ENCODE measurements at places on chromosomes 3 and 15. TPM values are rescaled to one million over a fixed set of nuclear protein-coding genes. Genes with fewer than 3 reads are reported as not detected.
A peak's percentile ranks its signal among the peaks of the same experiment; 100 is the strongest.

CPLX3 gene
- not detected for total RNA-seq

PLA2G4E gene
- total RNA-seq = 8.8 TPM

GREM1 gene
- total RNA-seq = 122 TPM

EXD1 gene
- total RNA-seq = not detected

DNA sequence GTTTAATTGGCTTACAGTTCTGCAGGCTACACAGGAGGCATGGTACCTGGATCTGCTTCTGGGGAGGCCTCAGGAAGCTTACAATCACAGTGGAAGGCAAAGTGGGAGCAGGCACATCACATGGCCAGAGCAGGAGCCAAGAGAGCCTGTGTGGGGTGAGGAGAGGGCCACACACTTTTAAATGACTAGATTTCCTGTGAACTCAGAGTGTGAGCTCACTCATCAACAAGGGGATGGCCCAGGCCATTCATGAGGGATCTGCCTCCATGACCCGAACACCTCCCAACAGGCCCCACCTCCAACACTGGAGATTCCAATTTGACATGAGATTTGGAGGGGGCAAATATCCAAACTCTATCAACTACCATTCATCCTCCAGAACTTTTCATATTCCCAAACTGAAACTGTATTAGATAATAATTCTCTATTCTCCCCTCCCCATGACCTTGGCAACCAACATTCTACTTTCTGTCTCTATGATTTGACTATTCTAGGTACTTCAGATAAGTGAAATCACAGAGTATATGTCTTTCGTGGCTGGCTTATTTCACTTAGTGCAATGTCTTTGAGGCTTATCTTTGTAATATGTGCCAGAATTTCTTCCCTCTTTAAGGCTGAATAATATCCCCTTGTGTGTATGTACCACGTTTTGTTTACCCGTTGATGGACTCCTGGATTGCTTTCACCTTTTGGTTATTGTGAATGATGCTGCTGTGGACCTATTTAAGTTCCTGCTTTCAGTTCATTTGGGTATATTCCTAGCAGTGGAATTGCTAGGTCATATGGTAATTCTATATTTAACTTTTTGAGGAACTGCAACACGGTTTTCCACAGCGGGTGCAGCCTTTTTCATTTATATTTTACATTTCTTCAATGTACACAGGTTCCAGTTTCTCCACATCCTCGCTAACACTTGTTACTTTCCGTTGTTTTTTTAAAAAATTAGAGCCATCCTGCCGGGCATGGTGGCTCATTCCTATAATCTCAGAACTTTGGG lies 43.8 kb downstream of the TKT start:
- no peaks in the 10 kb centered on the region for H3K36me3 ChIP-seq
- H3K27ac ChIP-seq = no peak overlapping the region
- no peaks in the 10 kb centered on the region for H3K27me3 ChIP-seq
- no peak overlapping the region for H3K4me3 ChIP-seq
- no peaks in the 10 kb centered on the region for H3K4me1 ChIP-seq

DNA sequence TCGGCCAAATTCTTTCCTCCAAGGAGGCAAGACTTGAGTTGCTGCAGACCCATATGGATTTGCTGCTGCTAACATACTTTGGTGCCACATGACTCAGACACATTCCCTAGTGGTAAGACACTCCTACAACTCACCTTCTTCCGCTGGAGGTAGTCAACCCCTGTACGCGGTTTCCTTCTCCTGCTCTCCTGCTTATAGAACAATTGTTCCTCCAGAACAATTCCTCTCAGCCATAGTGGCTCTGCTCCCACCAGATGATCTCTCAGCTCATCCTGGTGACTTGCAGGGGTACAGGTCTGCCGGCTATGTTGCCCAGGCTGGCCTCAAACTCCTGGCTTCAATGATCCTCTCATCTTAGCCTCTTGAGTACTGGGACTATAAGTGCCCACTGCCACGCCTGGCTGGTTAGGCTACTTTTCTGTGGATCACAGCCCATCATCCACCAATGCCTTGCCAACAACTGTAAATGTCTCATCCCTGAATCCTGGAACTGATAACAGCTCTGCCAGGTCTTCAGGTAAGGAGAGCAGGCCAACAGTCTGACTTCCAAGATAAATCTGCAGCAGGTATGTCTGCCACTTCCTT lies 2.4 kb upstream of the CXCR6 start:
- no peak for DNase-seq
- no peak overlapping the region for H3K4me3 ChIP-seq
- peaks cover 15% of the 10 kb centered on the region for H3K36me3 ChIP-seq
- peaks cover 12% of the 10 kb centered on the region for H3K4me1 ChIP-seq
- H3K27me3 ChIP-seq = no peaks in the 10 kb centered on the region

GRCh38 chr15:43541785-43542184 lies 24.4 kb downstream of the MAP1A start:
- no peak overlapping the region for H3K27ac ChIP-seq
- no peak overlapping the region for H3K4me3 ChIP-seq
- DNase-seq = no peak

- H3K4me1 ChIP-seq = no peaks in the 10 kb centered on the region
- no peaks in the 10 kb centered on the region for H3K36me3 ChIP-seq
- H3K27ac ChIP-seq = no peak overlapping the region
- H3K4me3 ChIP-seq = no peak overlapping the region
These were observed 117.6 kb downstream of the IL5RA start for GRCh38 chr3:2992534-2992933.

DNA sequence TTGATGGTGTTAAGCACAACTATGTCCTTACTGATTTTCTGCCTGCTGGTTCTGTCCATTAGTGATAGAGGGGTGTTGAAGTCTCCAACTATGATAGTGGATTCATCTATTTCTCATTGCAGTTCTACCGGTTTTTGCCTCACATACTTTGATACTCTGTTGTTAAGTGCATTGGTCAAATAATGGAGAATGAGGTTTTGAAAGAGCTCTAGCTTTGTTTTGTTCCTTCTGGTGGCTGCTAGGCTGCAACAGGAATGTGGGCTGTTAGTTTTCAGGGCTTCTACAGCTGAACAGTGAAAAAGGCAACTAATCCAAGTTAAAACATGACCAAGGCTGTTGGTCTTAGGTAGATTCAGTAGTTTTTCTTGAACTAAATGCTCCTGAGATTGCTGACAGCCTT lies 62.6 kb downstream of the BTD start:
- H3K36me3 ChIP-seq = peaks cover 8% of the 10 kb centered on the region
- H3K27ac ChIP-seq = no peak overlapping the region
- H3K27me3 ChIP-seq = no peaks in the 10 kb centered on the region
- no peaks in the 10 kb centered on the region for H3K4me1 ChIP-seq

DNA sequence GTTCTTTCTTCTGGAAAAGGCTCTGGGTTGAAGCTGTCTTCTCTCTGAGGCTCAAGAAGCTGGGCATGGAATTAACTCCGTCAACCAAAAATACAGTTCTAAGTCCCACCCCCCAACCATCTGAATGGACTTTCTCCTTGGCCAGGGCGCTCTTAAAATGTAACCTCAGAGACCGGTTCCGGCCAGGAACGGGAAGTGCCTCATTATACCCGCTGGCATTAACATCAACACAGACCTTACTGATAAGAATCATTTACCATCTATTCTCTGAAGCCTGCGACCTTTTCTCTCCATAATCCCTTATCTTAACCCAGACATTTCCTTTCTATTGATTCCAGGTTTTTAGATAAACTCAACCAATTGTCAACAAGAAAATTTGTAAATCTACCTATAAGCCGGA lies 64.7 kb downstream of the ATP1B3 start:
- peaks cover 16% of the 10 kb centered on the region for H3K4me1 ChIP-seq
- H3K36me3 ChIP-seq = no peaks in the 10 kb centered on the region
- no peak for DNase-seq
- H3K27ac ChIP-seq = no peak overlapping the region

DNA sequence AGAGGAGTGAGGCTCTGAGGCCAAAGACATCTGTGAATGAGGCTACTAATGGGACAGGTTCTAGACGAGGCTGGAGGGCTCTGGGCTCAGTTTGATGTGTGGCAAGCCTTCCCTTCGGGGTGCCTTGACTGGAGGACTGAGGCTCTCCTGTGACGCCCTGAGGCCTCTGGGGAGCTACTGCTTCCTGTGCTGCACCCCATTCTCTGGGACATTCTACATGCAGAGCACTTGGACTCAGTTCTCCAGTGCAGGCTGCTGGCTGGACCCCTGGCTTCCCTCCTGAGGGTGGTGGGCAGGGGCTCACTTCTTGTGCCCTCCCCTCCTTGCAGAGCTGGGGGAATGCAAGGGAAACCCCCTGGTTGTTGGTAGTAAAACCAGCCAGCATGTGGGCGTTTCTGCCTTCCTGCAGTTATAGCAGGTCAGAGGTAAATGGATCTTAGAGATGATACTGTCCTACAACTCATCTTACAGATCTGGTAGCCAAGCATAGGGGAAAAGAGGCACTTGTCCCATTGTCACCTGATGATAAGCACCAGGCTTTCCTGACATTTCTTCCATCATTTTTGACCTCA lies 133.3 kb downstream of the CHDH start:
- H3K27ac ChIP-seq = no peak overlapping the region
- no peaks in the 10 kb centered on the region for H3K27me3 ChIP-seq
- no peak overlapping the region for H3K4me3 ChIP-seq
- H3K4me1 ChIP-seq = no peaks in the 10 kb centered on the region
- no peak for DNase-seq

GRCh38 chr3:184678317-184679055 lies 33.4 kb downstream of the MAGEF1 start:
- peak overlapping the region; percentile 10 for H3K27ac ChIP-seq
- H3K27me3 ChIP-seq = no peaks in the 10 kb centered on the region
- DNase-seq = no peak
- H3K36me3 ChIP-seq = no peaks in the 10 kb centered on the region
- no peak overlapping the region for H3K4me3 ChIP-seq
- H3K4me1 ChIP-seq = peaks cover 10% of the 10 kb centered on the region

- no peak for DNase-seq
- H3K27ac ChIP-seq = no peak overlapping the region
- H3K4me3 ChIP-seq = no peak overlapping the region
- H3K4me1 ChIP-seq = no peaks in the 10 kb centered on the region
- no peaks in the 10 kb centered on the region for H3K27me3 ChIP-seq
- peaks cover 7% of the 10 kb centered on the region for H3K36me3 ChIP-seq
These were observed 76.0 kb downstream of the ETFA start for GRCh38 chr15:76235186-76235826.
